Ascending aorta (tissue), 2 donors: ENCODE measurements at places on chromosomes 5 and 9.

GRCh38 chr9:88280816-88281382 is 107.3 kb upstream of the SPIN1 start:
- DNase-seq = no peak
- H3K27ac ChIP-seq = no peak overlapping the region
- H3K4me1 ChIP-seq = no peaks in the 10 kb centered on the region
- no peaks in the 10 kb centered on the region for H3K27me3 ChIP-seq
- no peaks in the 10 kb centered on the region for H3K36me3 ChIP-seq

- no peak overlapping the region for H3K27ac ChIP-seq
- DNase-seq = no peak
- H3K36me3 ChIP-seq = no peaks in the 10 kb centered on the region
These were observed 2.5 kb upstream of the TCF7 start for GRCh38 chr5:134111741-134112647.

- no peaks in the 10 kb centered on the region for H3K27me3 ChIP-seq
These were observed 492 bp upstream of the FAM169A start for GRCh38 chr5:74866596-74867162.

- H3K36me3 ChIP-seq = no peaks in the 10 kb centered on the region
- H3K4me3 ChIP-seq = no peak overlapping the region
These were observed 425.8 kb downstream of the MAN2A1 start for GRCh38 chr5:110115503-110115902.

- H3K36me3 ChIP-seq = no peaks in the 10 kb centered on the region
- DNase-seq = no peak
- H3K27me3 ChIP-seq = no peaks in the 10 kb centered on the region
- H3K27ac ChIP-seq = no peak overlapping the region
- no peaks in the 10 kb centered on the region for H3K4me1 ChIP-seq
These were observed 467.9 kb upstream of the DAB2 start for GRCh38 chr5:39892708-39893107.

DNA sequence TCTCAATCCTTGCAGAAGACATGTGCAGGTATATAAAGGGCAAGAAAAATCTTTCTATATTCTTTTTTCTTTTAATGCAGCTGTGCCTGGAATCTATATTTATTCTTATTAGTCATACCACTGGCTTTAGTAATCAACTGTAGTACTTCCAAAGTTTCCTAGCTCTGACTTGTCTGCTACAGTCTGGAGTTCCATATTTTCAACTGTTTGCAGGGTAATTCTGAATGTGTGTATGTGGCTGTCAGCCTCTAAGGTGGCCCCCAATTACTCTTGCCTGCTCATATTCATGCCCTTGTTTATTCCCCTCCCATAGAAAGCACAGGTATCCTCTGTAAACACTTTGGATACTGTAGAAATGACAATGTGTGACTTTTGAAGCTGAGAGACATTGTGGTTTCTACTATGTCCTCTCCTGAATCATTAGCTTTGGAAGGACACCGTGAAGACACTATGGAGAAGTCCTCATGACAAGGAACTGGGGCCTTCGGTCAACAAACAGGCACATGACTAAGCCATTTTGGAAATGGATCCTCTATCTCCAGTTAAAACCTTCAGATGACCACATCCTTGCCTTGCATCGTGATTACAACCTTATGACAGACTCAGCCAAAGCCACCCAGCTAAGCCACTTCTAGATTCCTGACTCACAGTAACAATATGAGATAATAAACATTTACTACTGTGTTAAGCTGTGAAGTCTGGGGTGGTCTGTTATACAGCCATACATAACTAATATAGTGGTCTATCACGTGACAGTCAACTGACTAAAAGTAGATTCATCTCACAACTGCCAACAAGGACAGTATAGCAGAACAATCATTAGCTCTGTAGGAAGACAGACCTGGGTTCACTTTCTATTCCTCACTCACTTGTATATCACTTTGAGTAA is 49.5 kb upstream of the SUSD1 start:
- no peak overlapping the region for H3K4me3 ChIP-seq
- no peak for DNase-seq
- H3K36me3 ChIP-seq = peaks cover 48% of the 10 kb centered on the region
- H3K4me1 ChIP-seq = no peaks in the 10 kb centered on the region
- no peaks in the 10 kb centered on the region for H3K27me3 ChIP-seq

GRCh38 chr5:133277744-133278143 is 225.9 kb downstream of the HSPA4 start:
- no peak overlapping the region for H3K4me3 ChIP-seq
- H3K36me3 ChIP-seq = no peaks in the 10 kb centered on the region
- no peak for DNase-seq
- no peaks in the 10 kb centered on the region for H3K4me1 ChIP-seq

DNA sequence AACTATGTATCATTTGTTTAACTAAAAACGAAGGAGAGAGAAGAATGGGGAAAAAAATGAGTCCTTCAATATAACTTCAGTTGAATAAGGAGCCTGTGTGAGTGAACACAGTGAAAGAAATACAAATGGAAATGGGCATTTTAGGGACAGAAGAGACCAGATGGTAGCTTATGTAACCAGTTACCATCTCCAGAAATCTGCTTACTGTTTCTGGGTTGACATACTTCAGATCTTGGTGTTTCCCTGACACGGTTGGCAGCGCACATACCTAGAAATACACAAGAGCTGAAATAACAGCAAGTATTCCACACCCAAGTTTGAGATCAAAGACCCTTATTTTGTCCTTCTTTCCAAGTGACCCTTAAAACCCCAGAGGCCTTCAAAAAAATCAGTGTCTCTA is 14.9 kb upstream of the GFRA3 start:
- H3K27me3 ChIP-seq = no peaks in the 10 kb centered on the region
- DNase-seq = no peak
